ENCODE measurements at places on chromosomes 7 and 10.

DNA sequence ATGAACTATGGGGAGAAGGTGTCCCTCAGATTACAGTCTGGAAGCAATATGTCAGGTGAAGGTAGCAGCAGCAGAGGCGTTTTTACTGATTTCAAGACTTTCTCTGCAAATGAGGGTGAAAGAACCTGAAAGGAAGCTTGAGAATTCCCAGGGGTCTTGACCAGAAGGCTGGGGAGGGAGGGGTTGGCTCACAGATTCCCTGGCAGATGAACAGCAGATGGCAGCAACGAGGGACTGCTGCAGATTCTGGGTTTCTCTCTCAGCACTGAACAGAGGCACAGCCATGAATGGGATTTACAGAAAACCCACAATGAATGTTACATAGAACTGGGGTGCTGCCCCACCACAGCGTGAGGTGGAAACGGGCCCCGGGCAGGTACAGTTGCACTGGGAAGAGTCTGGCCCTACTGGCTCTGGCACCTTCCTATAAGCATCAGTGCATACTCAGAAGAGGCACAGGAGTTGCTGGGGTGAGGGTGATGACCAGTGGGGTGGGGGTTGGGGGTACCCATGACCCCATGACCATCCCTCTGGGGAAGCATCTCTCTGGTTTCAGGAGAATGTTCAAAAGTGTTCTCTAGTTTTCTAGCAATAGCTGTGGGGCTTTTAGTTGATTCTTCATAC lies 317.8 kb downstream of the SH2D4B start:
- peak; percentile 20 for DNase-seq

DNA sequence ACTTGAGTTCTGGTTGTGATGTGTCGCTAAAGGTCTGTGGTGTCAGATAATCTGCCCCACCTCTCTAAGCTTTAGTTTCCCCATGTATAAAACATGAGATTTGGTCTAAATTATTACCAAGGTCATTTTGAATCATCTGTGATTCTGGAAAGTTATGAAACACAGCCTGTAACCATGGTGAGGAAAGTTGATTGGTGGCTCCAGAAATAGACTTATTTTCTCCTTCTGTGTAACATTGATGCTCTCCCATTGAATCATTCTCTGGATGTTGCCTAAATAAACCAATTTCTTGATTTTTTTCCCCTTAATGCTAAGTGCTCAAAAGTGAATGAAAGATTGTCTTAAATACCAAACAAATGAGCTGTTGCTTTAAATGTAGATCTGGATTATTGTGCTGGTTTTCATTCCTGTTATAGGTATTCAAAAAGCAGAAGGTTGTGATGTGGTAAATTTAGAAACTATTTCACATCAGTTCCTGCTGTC lies 30.0 kb upstream of the PCGF5 start:
- no peak for DNase-seq

DNA sequence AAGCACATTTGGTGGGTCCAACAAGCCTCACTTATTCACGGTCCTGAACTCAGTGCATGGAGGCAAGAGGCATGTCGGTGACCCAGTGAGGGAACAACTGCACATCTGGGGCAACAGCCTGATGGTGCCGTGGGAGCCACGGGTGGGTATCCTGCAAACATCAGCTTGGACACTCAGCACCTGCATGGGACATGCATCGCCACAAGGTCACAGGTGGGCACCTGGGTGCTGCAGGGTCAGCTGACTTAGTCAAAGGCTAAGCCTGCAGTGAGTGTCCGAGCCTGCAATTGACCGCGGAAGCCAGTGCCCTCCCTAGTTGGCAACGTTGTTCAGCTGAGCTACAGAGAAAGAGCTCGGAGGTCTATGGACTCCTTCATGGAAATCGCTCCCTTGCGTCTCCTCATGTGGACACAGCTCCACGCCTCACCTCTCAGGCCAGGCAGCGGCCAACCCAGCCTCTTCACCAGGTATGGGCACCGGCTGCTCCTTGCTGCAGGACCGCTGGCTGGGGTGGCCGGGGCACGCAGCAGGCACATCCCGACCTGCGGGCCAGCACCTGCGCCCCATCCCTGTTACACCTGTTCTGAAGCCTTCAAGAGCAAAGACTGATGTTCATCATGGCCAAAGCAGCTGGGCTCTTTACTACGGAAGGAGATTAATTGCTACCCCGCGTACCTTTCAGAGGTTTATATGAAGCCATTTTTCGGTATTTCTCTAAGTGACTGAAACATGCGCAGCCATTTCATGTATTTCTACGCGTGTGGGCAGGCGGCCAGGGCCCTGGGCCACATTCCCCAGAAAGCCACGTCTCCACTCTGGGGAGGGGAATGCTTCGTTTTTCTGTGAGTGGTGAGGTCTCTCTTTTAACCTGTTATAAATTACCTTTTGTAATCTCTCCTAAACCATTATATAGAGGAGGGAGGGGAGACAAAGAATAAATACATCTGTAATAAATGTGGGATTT lies 380.7 kb downstream of the DNAJB6 start:
- peak; percentile 11 for DNase-seq

- DNase-seq = no peak
Observed at GRCh38 chr10:101354328-101355071, 535 bp downstream of the BTRC start.

DNA sequence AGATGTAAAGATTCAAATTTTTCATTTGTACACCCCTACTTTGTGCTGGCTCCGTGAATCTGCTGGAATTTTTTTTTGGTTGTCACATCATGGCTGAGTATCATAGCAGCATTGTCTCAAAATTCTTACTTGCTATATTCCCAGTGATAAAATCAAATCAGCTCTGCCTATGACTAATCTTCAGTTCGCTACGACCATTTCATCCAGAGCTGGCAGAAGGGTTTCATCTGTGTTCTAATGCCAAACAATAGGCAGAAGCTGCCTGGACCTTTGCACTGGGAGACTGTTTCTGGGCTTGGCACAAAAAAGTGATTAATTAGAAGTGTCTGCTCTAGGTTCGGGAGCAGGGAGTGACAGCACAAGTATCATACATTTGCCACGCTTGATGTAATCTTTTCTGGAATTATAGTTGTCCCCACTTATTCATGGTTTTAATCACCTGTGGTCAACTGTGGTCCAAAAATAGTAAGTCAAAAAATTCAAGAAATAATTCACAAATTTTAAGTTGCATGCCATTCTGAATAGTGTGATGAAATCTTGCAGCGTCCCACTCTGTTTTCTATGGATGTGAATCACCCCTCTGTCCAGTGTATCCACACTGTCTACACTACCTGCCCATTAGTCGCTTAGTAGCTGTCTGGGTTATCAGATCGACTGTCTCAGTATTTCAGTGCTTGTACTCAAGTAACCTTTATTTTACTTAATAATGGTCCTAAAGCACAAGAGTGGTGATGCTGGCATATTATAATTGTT lies 120.5 kb upstream of the IMMP2L start:
- DNase-seq = no peak

DNA sequence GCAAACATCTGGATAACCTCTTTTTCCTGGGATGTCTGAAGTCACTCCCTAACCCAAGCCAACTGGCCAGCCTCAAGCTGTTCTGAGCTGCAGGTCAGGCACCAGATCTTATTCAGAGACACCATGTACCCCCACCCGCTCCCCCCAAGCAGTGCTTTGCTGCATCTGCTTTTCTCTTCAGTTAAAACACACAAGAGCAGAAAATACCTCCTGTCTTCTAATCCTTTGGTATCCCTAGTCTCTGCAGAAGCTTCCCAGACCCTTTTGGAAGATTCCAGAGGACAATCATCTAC lies 3.0 kb downstream of the ZNF488 start:
- peak; percentile 65 for DNase-seq

- no peak for DNase-seq
Observed at GRCh38 chr10:42836096-42836495, 53.5 kb downstream of the BMS1 start.

- no peak for DNase-seq
Observed at GRCh38 chr7:48621076-48621475, 303.3 kb upstream of the CDC14C start.

- no peak for DNase-seq
Observed at GRCh38 chr10:78752708-78753107, 316.1 kb upstream of the ZMIZ1 start.

- no peak for DNase-seq
Observed at GRCh38 chr10:126058507-126058906, 162.1 kb downstream of the FANK1 start.

- no peak for DNase-seq
Observed at GRCh38 chr7:125127304-125127703, 197.7 kb upstream of the POT1 start.

DNA sequence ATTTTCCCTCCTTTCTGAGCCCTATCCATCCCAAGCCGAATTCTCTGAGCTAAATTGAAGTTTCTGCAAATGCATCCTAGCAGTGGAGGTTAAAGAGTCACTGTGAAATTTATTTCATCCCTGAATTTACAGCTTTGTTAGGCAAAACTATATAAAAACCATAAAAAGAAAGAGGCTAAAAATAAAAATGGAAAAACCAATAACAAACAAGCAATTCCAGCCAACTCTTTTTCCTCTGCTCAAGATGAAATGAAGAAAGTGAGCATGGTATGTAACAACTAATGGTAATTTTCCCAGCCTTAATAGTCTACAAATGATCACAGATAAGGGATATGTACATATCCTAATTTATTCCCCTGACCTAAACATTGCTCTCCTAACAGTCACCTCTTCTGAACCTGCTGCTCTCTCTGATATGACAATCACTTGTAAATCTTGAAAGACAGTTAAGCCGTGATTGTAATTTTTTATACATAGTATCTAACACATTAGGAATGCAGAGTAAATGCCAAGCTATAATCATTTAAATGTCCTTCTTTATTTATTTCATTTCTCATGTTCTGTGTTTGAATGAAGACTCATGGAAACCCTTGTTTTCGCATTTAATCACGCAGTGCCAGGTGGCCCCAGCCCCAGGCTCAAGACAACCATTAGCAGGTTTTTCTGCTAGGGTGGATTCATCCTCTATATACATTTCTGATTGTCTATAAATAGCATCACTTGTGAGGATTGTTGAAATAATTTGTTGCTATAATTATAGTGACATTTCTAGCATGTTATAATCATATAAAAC lies 48.6 kb upstream of the NRP1 start:
- DNase-seq = peak; percentile 23

GRCh38 chr7:151806204-151806603 lies 70.7 kb downstream of the PRKAG2 start:
- DNase-seq = no peak

DNA sequence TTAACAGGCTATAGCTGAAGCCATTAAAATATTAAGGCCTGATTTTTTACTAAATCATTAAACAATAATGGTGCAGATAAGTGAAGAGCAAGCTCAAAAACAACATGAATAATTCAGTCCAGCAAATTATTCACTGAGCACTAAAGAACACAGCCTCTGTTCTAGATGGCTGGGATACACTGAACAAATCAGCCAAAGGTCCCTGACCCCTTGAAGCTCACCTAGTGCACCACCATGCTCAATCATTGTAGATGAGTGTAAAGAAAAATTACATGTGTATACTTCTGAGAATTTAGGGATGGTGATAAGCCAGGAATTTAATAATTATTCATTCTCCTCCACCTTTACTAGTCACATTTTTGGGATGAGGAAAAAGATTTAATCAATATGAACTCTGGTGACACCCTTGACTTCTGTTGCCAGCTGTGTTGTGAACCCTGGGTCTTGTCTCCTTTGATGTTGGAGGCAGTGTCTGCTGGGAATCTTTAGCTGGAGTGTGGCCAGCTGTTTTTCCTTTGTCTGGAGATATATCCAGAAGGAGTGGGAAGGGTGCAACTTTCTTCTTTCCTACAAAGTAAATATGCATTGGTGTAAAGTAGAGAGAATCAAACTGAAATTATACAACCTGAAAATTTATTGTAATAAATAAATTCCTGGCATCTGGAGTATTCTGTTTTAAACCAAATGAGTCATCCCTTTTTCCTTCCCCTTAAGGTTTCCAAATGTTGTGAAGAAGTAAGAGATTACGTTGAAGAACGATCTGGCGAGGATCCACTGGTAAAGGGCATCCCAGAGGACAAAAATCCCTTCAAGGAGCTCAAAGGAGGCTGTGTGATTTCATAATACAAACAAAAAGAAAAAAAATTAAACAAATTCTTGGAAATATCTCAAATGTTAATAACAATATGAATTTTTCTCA lies 4.0 kb downstream of the GNGT1 start:
- no peak for DNase-seq

DNA sequence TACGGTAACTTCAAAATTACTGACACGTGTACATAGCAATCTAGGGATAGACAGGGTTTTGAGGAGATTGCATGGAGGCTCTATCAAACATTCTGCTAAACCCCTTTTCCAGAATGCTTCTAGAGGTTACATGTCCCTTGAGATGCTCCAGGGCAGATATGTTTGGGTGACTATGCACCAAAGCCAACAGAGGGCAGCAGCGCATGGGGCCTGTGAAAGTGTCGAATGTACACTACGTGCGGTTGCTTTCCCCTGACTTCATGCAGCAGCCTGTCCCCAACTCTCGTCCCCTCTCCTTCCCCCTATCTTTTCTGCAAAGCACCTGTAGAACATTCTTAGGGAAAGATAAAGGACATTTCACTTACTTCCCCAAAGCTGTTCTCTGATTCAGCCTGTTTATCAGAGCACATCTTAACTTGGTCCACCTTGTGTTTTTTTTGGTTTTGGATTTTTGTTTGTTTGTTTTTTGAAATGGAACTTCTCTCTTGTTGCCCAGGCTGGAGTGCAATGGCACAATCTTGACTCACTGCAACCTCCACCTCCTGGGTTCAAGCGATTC lies 90.2 kb downstream of the UBE3C start:
- no peak for DNase-seq
